Pancreas (tissue), 10 donors: ENCODE measurements at places on chromosomes 7 and 10.

- DNase-seq, result peak; percentile 83
These were observed 11.4 kb upstream of the PAX4 start for GRCh38 chr7:127629268-127629854.

DNA sequence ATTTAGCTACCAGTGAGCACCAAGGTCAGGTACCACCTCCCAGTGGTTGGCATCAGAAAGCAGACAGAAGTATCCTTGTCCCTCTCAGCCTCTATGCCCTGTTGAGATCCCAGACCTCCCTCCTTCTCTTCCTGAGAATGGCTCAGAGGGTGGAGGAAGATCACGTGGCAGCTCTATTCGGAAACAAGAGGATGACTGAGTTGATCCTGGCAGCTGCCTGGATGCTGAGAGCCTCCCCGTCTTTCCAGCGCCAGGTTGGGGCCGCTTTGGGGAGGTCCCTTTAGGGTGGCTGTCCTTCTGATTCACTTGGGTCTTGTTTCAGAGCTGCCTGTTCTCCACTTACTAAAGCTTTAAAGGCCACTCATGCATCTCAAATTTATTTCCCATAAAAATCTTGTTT is 36.9 kb upstream of the NPFFR1 start:
- no peak for DNase-seq

- DNase-seq, result peak; percentile 23
These were observed 87.6 kb downstream of the XRCC2 start for GRCh38 chr7:152588350-152588749.

DNA sequence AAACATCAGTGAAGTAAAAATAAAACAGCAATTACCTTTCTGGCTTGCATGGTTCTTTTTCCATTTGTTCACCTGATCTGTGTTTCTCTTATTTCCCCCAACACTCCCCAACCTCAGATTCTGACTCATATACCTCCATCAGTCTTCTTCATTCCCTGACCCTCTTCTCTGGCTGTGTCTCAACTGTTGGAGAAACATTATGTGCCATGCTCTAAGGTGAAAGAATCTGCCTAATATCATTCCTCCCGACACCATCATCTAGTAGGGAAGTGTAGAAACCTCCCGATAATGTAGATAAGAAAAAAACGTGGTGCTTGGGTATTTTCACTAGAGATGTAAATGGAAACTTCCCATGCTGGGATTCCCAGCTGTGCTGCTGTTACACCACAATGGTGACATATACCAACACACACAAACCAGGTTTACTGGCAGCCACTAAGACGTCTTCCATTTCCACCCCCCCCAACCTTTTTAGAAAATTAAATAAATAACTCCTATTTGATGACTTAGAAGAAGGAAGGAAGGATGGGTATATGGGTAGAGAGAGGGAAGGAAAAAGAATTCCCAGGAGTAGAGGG is 63.4 kb downstream of the OSBPL3 start:
- DNase-seq, result no peak

DNA sequence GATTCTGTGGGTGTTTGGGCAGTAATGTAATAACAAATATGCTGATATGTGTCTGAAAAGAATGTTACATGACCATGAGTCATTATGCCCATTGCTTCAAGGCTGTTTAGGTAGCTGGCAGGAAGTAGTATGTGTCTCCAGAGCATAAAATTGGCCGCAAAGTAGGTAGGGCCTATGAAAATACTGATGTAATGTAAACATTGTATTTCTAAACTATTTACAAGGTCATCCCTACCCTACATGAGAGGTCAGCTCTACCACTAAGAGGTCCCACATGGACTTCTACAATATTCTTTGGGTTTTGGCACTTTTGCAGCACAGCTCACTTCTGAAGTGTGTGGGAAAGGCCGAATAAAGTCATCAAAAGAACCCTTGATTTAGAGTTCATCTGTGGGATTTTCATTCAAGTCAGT is 301.9 kb downstream of the AHR start:
- no peak for DNase-seq

DNA sequence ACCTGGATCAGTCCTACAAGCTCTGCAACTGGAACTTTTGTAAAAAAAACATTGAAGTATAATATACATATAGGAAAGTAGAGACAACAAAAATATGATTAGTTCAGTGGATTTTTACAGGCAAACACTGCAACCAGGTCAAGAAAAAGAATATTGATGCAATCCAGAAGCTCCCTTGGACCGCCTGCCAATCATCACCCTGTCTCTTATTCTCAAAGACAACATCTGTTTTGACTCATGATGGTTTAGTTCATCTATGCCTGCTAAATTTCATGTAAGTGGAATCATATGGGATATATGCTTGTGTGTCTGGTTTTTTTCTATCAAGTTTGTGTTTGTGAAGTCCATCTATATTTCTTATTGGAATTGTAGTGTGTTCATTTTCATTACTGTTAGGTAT is 7.7 kb upstream of the HYCC1 start:
- DNase-seq, result no peak

- DNase-seq, result no peak
These were observed 162.6 kb upstream of the AGR3 start for GRCh38 chr7:17044396-17044795.

GRCh38 chr10:25398680-25399079 is 223.9 kb downstream of the GPR158 start:
- DNase-seq, result no peak

DNA sequence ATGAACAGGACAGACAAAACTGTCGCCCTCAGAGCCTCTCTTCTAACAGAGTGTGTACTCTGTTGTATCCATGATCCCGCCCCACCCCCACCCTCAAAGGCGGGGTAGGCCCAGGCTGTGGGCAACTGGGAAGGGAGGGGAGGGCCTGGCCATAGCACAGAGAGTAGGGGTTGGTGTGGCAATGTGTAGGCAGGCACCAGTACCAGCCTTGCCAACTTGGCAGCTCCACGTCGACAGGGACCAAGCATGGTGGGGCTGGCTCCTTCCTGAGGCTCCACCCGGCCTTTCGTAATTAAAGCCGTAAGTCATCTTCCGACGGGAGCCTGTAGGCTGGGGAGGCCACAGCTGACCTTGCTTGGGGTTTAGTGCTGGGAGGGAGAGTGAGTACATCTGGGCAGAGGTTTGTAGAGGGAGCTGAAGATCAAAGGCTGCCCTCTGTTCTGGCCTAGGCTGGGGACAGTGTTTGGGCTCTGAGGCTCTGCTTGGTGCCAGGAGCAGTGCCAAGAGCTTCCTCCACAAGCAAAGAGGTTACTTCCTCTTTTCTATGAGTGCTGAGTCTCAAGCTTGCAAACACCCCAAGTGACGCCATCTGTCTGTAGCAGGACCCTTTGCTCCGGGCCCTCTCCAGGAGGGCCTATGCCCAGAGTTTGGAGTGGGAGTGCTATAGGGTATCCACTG is 121.6 kb downstream of the C10orf105 start:
- peak; percentile 41 for DNase-seq

GRCh38 chr7:30276203-30276900 is 8.0 kb upstream of the ZNRF2 start:
- no peak for DNase-seq

DNA sequence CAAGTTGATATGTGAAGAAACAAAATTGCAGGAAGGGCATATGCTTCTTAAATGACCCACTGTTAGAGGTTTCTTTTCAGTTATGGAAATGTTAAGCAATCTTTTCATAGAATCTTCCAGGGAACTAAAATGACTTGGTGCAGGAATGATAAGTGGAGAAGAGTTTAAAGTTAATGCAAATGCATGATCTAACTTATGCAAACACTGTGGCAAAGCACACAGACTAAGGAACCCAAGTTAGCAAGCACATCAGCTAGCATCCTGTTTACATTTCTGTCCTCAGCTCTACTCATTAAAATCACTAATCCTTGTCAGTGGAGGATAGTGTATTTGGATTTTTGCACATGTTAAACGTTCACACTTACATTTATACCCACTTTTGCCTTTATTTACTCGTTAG is 9.3 kb downstream of the CLCN1 start:
- DNase-seq, result no peak

DNA sequence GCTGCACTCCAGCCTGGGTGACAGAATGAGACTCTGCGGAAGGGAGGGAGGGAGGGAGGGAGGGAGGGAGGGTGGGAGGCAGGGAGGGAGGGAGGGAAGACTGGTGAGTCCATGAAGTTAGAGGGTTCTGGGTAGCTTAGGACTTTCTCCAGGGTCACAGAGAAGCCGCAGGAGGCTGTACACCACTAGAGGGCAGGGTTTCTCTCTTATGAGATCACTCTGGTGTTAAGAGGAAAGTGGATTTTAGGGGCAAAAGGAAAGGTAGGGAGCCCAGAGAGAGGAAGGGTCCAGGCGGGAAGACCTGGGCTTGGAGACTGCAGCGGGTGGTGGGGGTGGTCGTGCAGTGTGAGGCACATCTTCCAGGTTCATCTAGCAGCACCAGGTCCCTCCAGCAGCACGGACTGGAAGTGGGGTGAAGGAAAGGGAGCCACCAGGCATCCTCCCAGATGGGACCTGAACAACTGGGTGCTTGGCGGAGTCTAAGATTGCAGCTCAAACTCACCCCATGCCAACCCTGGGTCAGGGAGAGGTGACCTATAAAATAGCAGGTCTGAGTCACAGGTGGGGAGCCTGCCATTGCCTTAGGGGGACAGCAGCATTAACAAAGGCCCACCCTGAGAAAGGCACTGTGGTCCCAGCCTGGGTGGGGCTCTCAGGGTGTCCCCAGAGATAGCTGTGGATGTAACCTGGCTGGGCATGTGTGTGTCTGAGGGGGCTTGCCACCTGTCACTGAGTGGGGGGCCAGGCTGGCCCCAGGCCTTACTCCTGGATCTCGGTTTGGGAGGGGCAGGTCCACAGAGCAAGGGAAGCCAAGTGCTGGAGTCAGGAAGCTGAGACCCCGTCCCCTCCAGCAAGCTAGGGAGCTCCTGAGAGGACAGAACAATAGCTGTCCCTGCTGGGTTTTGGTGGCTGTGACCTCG is 48.5 kb upstream of the SLC29A3 start:
- no peak for DNase-seq

GRCh38 chr10:35090162-35090954 is at the start of gene CUL2:
Gene CUL2 (minus strand): TSS chr10:35090341. CDS start chr10:35071317, 19,024 bp downstream.
- DNase-seq, result peak; percentile 94

DNA sequence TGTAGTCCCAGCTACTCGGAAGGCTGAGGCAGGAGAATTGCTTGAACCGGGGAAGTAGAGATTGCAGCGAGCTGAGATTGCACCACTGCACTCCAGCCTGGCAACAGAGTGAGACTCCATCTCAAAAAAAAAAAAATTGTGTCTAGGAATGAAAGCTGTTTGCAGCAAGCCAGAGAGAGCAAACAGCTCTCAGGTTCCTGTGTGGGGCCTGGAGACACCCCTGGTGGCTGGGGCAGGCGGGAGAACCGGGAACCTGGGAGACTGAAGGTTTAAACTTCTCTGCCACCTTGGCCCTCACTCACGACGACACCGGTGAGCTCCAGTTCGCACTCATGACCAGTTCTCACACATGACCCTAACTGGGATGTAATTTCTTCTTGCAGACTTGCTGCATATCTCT is 13.2 kb upstream of the UNCX start:
- no peak for DNase-seq

DNA sequence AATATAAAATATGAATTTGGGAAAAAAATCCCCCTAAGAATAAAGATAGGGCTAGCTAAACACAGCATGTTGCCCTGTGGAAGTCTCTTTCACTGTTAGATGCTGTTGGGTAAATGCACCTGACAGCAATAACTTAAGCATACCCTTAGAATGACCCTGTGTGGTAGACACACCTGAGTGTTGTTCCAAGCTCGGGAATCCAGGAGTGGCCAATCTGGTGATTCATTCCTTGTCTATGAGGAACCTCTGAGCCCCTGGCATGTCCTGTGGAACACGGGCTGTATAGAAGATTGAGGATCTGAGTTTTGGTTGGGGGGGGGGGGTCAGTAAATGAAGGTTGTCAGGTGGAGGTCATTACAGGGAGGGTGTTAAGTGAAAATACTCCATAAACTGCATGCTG is 730.0 kb upstream of the IGFBP3 start:
- DNase-seq, result no peak

- DNase-seq, result no peak
These were observed 291.1 kb upstream of the LYZL1 start for GRCh38 chr10:28997734-28998133.

DNA sequence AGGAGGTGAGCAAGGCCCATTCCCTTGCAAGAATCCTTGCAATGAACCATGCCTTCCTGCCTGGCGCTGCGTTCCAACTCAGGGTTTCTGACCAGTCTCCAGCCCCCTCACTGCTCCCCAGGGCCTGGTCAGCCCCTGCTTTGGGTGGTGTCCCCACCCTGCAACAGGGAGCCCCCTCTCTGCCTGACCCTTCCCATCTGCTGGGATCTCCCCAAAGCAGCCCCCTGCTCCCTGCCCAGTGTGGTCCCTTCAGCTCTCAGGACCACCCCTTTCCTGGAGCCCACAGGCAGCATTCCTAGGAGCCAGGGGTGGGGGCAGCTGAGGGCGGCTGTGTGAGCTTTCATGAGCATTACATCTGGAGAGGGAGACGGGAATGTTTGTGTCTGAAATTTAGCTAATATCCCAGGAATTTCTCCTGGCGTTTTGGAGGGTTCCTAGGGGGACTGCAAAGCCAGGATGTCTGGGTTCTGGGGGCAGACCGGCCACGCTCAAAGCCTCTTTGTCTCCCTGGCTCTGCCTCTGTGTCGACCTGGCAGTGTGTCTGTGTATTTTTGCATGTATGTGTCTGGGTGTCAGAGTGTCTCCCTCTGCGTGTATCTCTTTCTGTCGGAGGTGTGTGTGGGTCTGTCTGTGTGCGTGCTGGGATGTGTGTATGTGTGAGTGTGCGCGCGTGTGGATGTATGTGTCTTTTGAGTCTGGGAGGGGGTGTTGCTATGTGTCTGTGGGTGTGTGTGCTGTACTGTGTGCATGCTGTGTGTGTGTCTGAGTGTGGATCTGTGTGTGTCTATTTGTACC is 300.5 kb upstream of the ZMIZ1 start:
- DNase-seq, result no peak

DNA sequence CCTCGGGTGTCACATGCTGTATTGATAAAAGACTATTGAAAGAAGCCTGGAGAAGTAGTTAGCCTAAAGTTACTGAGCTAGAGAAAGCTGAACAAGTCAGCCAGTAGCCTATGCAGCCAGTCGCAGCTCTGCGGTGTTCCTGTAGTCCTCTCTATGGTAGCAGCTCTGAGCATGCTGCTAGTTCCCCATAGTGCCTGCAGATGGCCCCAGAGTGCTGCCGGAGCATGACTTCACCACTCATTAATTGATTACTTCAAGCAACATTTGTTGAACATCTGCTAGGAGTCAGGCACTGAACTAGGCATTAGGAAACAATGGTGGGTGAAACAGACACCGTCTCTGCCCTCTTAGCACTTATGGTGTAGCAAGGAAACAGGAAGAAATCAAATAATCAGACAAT is 422.7 kb downstream of the SORCS3 start:
- DNase-seq, result peak; percentile 41

DNA sequence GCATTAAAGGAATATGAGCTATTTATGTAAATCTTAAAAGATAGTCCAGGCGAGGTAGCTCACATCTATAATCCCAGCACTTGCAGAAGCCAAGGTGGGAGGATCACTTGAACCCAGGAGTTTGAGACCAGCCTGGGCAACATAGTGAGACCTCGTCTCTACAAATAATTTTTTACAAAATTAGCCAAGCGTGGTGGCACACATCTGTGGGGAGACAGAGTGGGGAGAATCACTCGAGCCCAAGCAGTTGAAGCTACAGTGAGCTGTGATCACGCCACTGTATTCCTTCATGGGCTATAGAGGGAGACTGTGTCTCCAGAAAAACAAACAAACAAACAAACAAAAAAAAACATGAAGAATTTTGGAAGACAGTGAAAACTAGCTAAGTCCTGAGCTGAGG is 28.4 kb downstream of the HERC4 start:
- DNase-seq, result no peak
